Bronchial epithelial cell (primary cell): ENCODE measurements at places on chromosomes 7 and 10.

GRCh38 chr7:2986561-2986960, 57.1 kb downstream of the CARD11 start:
- no peak for DNase-seq

DNA sequence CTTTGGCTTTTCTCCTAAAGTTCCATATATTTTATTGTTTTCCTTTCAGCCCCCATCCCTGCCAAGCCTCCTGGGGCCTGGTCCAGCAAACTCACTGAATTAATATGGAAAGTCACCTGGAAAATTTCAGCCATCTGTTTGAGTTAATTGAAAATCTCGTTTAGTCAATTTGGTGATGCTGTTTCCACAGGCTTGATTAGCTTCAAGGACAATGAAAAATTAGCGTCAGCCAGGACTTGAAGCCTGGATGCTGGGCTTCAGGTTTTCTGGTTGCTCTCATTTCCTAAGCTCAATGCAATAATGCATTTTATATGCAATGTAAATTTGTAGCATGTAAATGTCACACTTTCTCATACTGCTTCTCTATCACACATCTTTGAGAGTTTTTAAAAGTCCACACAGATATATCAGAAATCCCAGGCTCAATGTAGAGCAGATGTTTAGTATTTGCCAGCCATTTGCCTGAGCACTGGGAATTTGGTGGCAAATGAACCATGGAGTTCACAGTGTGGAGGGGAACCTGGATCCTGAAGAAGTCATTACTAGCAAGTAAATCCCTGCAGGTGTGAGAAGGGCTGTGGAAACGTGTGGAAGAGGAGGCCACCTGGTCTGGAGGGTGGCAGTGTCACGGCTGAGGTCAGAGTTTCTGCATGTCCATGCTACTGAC, 228.5 kb downstream of the PAXIP1 start:
- no peak for DNase-seq

- no peak for DNase-seq
These were observed 50.0 kb downstream of the JAKMIP3 start for GRCh38 chr10:132115732-132116131.

DNA sequence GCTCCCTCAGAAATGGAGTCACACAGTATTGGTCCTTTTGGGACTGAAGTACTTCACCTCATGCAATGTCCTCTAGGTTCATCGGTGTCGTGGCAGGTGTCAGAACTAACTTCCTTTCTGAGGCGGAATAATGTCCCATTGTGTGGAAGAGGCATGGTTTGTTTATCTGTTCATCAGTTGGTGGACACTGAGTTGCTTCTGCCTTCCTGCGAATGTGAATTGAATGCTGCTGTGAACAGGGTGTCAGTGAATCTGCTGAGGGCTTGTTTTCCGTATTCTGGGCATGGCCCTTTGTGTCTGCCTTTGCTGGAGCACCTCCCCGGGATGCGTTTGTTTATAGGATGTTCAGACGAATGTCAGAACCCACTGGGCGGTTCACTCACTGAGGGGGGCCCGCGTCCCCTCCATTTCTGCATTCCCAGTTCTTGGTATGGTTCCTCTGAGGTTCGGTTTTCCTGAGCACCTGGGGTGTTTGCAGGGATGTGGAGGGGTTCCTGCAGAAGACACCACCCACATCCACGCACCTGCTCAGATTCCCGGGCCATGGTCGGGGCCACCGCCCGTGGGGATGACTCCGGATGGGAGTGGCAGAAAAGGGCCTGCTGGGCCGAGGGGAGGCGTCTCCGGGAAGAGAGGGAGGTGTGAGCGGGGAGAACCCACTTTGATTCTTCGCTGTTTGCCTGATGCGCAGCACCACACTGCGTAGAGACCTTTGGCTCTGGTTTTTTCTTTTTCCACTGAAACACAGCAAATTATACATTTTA, 33.1 kb downstream of the CHST12 start:
- no peak for DNase-seq

DNA sequence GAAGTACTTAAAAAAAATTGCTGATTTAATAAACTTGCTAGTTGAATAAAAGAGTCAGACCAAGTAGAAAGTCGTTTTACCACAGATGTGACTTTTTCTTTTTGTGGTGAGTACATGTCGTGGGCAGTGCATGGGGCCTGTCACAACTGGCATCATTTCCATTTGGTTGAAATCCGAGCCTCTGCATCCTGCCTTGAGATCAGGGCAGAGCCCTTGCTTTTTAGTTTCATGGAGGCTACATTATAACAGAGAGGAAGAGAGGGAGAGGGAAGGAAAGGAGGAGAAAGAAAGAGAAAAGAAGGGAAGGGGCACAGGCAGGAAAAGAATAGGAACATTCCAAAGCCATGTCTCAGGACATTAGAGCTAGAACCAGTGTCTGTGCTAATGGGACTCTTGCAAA, 20.4 kb upstream of the INSYN2A start:
- DNase-seq, result peak; percentile 70

- DNase-seq, result no peak
These were observed 107.8 kb upstream of the PHYHIPL start for GRCh38 chr10:59068581-59069191.
